CD8-positive, alpha-beta memory T cell (primary cell): ENCODE measurements at places on chromosomes 6 and 20. TPM values are rescaled to one million over a fixed set of nuclear protein-coding genes. Genes with fewer than 3 reads are reported as not detected.

The STMND1 gene
- total RNA-seq = not detected

DNA sequence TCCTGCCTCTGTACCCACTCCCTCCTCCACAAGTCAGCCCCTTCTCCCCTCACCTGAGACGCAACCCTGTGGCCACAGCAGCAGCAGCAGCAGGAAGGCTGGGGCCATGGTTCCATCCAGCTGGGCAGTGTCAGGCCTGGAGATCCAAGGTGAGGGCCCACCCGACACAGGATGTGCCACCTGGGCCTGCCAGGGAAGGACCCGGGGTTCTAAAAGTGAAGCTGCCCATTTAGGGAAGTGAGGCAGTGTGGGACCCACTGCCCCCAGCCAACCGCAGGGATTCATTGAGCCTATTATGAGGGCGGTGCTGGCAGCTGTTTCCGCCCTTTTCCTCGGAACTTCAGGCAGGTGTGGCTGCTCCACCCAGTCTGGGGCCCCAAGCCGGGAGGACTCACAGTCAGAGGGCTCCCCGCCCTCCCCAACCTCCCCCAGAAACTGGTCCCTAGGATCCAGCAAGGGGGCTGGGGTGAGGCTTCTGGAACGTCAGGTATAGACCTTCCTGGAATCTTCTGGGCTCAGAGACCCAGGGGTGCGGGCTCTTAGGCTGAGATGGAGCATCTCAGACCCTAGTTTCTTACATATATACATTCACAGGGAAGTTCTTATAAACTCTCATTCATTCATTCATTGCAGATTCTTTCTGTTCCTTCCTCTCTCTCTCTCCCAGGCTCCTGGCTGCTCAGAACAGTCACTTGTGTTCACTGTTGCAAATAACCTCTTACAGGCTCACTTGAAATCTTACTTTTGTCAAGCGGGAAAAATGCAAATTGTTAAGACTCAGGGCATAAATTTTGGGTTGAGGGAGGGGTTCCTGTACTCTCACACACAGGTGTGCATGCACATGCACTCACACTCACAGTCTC is at the start of gene TREML2:
Gene TREML2, minus strand, starts transcription at position 249 of the 863 bp plus-strand sequence. Its CDS starts 141 bp downstream, at position 108.
- H3K4me3 ChIP-seq = peak within 1 kb of the TSS; percentile 38
- peaks cover 49% of the 10 kb centered on the region for H3K4me1 ChIP-seq
- H3K27ac ChIP-seq = peak within 1 kb of the TSS; percentile 71
- no peaks in the 10 kb centered on the region for H3K36me3 ChIP-seq
- DNase-seq = no peak
- no peaks in the 10 kb centered on the region for H3K27me3 ChIP-seq

- no peak overlapping the region for H3K4me3 ChIP-seq
- DNase-seq = no peak
- no peak overlapping the region for H3K27ac ChIP-seq
- no peaks in the 10 kb centered on the region for H3K4me1 ChIP-seq
- no peaks in the 10 kb centered on the region for H3K27me3 ChIP-seq
- no peaks in the 10 kb centered on the region for H3K36me3 ChIP-seq
Measured at GRCh38 chr6:91486200-91486599, 899.3 kb upstream of the MAP3K7 start.

DNA sequence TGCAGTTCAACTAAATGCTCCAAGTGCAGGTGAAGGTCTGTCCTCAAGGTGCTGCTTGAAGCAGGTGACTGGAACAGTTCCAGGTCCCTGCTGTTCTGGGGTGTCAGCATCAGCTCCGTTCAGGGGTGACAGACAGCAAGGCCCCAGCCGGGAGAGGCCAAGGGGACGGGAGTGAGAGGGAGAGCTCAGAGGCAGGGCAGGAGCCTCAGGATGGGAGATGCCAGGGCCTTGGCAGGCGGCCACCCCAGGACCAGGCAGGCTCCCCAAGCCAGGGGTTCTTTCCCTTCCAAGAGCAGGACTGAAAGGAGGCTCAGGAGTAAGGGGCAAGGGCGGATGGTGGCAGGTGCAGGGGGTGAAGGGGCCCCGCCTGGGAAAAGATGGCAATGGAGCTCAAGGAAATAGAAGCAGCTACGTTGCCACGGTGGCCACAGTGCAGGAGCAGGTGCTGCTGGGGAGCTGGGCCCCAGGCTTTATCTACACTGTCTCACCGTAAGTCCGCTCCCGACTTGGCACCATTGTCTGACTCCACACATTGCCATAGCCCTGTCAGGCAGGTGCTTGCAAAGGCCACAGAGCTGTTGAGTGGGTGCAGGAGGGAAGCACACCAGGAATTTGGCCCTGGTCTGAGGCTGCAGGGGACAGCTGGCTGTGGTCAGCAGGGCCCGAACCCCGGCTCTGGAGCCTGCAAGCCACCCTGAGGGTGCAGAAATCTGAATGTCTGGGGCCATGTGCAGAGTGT is 43.1 kb downstream of the ERMARD start:
- H3K36me3 ChIP-seq = no peaks in the 10 kb centered on the region
- H3K27me3 ChIP-seq = no peaks in the 10 kb centered on the region
- H3K27ac ChIP-seq = no peak overlapping the region
- DNase-seq = no peak
- H3K4me3 ChIP-seq = no peak overlapping the region
- H3K4me1 ChIP-seq = peaks cover 10% of the 10 kb centered on the region

GRCh38 chr20:63499338-63499969 is 571 bp upstream of the EEF1A2 start:
- peaks cover 11% of the 10 kb centered on the region for H3K27me3 ChIP-seq
- no peak overlapping the region for H3K27ac ChIP-seq
- H3K4me3 ChIP-seq = no peak overlapping the region
- H3K36me3 ChIP-seq = no peaks in the 10 kb centered on the region
- DNase-seq = peak; percentile 45

GRCh38 chr6:25659633-25660368 is 7.8 kb downstream of the SCGN start:
- H3K36me3 ChIP-seq = no peaks in the 10 kb centered on the region
- H3K4me3 ChIP-seq = no peak overlapping the region
- no peak for DNase-seq
- H3K27me3 ChIP-seq = peaks cover 4% of the 10 kb centered on the region
